ENCODE measurements at places on chromosomes 12 and 14.

DNA sequence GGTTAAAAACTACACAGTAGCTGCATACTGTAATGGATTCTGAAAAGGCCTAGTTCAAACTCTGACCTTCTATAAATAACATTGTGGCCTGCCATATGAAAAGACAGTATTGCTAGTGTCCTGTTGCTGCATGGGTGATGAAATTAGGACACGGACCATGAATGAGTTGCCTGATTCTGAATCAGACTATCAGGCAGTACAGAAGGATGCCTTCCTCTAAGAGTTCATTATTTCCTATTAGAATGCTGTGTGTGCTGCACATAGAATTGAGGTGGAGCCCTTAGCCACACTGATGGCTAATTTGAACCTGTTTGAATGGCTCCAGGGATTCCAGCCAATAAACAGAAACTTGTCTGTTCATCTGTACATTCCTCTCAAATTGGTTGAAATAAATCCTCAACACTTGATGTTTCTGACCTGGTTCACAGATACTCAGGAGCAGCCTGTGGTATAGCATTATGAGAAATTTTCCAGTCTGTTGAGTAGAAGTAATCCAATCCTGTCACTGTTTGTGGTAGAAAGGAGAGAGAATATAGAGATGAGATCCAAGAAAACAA, 483.2 kb downstream of the APAF1 start:
- no peak for DNase-seq

DNA sequence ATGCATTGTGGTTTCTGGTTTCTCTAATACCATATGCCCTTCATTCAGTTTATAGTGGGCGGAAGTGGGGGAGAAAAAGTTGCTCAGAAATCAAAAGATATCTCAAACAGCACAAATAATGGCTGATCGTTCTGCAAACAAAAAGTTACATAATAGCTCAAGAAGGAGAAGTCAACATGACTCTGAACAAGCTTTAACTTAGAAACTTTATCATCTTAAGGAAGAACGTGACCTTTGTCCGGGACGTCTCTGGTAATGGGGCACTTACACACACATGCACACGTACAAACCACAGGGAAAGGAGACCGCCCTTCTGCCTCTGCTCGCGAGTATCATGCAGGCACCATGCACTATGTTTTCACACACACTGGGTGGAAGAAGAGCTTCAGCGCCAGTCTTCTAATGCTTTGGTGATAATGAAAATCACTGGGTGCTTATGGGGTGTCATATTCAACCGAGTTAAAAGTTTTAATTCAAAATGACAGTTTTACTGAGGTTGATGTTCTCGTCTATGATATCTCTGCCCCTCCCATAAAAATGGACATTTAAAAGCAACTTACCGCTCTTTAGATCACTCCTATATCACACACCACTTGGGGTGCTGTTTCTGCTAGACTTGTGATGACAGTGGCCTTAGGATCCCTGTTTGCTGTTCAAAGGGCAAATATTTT, 4.7 kb downstream of the FOS start:
- no peak for DNase-seq

GRCh38 chr12:57151741-57152630, 4.6 kb upstream of the LRP1-AS start:
- no peak for DNase-seq

- DNase-seq = no peak
Observed at GRCh38 chr14:79745046-79745445, 466.3 kb downstream of the DIO2 start.

GRCh38 chr12:77919450-77919849, 88.8 kb downstream of the NAV3 start:
- DNase-seq = no peak

GRCh38 chr14:29905543-29905942, 22.1 kb downstream of the PRKD1 start:
- no peak for DNase-seq

DNA sequence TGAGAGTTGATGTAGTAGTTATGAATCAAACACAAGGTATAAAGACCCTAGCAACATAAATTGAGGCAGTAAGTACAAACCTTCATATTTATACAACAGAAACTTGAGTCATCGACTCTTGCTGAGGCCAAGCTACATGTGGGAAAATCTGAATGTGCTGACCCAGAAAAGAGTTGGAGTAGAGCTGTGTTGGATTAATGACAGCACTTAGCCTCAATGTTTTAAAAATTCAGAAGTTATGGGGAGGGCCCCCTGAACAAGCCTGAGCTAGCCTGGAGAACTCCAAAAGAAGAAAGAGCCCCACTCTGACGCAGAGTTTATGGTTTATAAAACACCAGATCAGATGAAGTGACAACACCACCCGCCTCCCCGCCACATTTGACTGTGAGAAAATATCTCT, 100.0 kb downstream of the DUSP6 start:
- DNase-seq = no peak

DNA sequence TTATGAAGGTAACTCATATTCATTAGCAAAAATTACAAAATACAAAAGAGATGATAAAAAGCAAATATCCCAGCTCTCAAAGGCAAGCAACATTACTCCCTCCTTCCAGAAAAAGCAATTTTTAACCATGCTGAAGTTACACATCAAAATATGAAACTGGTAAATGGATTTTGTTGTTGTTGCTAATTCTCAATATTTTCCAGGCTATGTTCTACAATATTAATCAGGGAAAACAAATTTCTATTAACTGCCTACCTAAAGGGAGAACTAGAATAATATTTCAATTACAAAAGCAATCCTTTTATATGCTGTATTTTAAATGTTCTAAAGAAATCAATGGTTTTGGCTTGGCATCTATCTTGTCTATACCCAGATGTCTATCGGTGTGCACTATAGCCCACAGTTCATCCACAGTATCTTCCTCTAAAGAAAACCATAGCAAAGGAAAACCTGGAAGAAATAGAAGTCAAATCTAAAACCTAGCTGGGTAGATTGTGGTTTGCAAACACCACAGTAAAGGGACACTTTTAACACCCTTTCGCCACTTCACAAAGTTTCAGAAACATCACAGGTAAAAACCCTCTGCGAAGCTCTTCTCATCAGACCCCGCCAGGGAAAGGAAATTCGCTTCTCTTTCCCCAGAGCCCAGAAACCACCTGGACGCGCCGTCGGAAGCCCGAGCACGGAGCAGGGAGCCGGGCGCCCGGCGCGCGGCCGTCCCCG, 32.0 kb downstream of the TC2N start:
- no peak for DNase-seq

DNA sequence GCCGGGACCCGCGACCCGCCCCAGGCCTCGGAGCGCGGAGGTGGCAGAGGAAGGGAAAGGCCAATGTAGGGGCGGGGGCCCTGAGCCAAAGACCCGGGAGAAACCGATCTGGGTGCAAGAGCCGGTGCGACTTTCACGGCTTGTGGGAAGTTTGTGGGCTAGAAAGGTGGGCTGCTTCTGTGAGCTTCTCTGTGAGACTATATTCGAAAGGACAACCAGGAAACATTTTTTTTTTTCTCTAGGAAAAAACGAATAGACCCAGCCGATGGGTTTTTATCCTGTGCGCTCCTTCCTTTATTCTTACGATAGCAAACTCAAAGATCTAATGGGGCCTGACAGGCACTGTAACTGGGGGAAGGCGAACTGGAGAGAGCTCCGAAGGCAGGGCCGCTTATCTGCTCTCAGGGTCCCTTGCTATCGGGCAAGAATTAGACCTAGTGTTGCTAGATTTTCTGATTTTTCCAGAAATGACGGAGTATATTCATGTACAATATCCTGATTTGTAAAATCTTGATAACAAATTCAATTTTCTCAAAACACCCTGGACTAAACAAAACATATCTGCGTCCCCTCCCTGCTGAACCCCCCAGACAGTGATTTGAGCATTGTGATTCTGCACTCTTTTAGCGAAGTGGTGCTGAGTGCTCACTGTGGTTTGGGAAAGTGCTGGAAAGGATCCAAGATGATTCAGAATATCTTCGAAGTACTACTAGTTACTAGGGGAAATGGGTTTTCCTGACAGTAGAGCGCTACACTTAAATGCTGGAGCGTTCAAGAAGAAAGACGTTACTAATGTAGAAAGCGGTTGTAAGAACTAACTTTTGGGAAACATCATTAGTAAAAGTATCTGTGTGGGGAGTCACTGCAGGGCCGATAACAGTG, 563 bp upstream of the STXBP6 start:
- no peak for DNase-seq

DNA sequence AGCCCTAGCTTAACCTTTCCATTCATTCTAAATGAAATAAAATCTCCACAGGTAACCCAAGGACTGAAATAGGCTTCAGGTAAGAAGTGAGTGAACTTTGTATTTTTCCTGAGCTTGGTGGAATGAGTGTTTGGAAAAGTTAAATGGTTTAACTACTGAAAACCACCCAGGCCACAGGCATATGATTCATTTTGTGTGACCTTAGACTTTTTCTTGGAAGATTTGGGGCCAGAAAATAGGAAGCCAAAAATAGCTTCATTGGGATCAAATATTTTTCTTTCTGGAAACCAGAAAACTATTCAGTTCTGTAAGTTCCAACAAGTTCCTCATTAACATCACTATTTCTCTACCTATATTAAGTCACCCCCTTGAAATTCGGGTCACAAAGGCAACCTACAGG, 212.6 kb downstream of the PCNX1 start:
- DNase-seq = no peak

GRCh38 chr14:59217011-59217410, 28.5 kb downstream of the DAAM1 start:
- DNase-seq = no peak

- no peak for DNase-seq
Observed at GRCh38 chr12:57488402-57489156, 711 bp downstream of the MARS1 start.

DNA sequence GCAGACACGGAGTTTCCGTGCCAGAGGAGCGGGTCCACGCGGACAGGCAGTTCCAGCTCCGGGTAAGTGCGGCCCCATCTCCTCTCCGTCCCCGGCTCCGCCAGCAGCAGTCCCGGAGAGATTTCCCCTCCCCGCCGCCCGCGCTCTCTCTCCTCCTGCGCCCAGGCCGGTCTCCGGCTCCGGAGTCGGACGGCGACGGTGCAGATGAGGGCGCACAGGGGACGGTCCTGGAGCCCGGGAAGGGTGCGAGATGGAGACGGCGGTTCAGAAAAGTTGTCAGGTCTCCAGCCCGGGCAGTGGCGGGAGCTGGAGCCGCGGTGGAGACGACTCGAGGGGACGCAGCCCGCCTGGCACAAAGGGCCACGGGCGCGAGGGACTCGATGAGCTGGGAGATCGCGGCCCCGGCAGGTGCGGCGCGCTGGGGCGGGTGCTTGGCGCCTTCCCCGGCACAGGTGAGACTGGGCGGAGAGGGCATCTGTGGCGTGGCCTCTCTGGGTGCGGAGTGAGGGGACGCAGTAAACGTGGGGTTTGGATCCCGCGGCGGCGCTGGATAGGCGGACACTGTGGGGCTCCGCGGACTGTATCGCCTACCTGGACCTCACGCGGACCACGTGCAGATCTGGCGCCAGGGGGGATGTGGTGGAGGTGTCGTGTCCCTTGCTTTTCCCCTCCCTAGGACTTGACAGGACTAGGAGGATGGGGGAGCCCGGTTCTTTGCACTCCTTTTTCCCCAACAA, 1540.3 kb upstream of the TMEM132C start:
- DNase-seq = no peak

- DNase-seq = no peak
Observed at GRCh38 chr12:40942326-40942725, 245.8 kb upstream of the PDZRN4 start.

GRCh38 chr12:94280063-94280462, 131.7 kb downstream of the PLXNC1 start:
- DNase-seq = no peak
